T47D (cell line): ENCODE measurements at places on chromosomes 11 and 22.

DNA sequence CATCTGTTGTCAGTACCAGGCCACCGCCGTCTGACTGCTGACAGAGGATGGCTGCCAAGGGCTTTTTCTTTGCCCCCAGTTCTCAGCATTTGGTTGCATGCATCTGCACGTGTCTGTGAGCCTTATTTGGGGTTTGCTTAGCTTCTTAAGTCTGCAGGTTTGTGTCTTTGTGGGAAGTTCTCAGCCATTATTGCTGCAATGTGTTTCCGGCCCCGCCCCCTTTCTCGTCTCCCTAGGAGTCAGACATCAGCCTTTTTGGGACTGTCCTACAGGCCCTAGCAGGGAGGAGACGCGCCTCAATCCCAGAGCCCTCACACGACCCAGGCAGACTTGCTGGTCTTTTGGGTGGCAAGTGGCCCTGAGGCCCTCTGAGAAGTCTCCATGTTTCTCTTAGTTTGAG lies 8.0 kb downstream of the MOB2 start:
- no peak for DNase-seq

- peak; percentile 85 for DNase-seq
These were observed 614 bp upstream of the ASCL2 start for GRCh38 chr11:2271077-2271326.

GRCh38 chr22:50215297-50216054 lies 14.7 kb downstream of the SELENOO start:
- no peak for DNase-seq

DNA sequence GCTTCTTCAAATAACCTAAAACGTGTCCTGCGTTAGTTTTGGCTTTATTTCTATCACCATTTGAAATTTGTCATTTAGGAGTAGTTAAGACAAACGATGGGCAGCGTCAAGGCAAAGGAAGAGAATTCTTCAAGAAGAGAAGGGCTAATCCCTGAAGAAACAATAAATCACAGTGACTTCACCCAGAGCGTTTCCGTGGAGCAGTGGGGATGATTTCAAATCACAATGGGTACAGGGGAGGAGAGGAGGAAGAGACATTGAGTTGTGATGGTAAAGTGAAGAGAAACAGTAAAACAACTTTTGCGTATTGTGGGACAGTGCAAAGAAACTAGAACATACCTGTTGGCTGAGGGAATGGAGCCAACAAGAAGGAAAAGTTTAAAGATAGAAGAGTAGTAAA lies 9.7 kb downstream of the PDGFD start:
- no peak for DNase-seq

GRCh38 chr22:34414467-34415440 lies 494.5 kb upstream of the LARGE1 start:
- peak; percentile 22 for DNase-seq

DNA sequence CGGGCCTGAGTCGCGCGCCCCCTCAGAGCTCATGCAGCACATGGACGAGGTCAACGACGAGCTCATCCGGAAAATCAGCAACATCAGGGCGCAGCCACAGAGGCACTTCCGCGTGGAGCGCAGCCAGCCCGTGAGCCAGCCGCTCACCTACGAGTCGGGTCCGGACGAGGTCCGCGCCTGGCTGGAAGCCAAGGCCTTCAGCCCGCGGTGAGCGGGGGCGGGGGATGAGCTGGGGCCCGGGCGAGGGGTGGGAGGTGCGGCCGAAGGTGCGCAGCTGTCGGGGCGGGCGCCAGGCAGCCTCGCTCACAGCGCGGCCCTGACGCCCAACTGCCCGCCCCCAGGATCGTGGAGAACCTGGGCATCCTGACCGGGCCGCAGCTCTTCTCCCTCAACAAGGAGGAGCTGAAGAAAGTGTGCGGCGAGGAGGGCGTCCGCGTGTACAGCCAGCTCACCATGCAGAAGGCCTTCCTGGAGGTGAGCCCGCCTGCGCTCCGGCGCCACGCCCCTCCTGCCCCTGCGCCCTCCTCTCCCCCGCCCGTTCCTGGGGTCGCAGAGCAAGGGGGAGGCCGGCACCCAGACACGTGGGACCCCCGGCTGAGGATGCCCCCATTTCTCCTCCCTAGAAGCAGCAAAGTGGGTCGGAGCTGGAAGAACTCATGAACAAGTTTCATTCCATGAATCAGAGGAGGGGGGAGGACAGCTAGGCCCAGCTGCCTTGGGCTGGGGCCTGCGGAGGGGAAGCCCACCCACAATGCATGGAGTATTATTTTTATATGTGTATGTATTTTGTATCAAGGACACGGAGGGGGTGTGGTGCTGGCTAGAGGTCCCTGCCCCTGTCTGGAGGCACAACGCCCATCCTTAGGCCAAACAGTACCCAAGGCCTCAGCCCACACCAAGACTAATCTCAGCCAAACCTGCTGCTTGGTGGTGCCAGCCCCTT lies 20.5 kb downstream of the EPS8L2 start:
- DNase-seq = no peak

DNA sequence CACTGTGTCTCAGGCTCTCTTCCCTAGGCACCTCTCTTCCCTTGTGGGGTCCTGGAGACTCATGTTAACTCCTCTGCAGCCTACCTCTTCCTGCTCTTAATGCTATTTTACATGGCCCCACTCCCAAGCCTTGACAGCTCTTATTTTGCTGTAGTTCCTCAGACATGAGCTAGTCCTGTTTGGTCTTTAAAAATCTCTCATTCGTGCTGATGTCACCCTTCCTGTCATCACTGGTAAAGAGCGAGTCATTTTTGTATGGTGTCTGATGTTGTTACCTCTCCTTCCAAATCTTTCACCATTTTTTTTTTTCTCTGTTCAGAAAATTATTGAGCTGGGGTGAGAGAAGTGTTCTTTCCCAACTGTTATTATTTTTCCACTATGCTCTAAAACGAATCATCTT lies 84.8 kb upstream of the ZBED5 start:
- no peak for DNase-seq

DNA sequence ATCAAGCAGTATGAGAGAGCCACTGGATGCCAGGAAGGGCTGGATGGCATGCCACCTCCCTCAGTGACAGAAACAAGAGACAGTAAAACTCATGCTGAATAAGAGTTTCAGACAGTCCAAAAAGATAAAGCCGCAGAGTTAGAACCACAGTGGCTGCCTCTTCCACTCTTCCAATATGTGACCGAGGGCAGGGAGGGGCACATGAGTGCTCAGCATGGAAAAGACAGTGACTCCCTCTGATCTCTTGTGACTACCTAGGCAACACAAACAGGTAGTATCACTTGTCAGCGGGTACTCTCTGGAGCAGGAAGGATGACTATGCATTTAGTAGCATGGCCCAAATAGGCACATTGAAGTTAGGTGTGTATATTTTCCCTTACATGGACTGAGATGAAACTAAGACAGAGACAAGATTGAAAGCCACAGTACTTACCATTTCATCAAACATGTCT lies 295.4 kb downstream of the CADM1 start:
- no peak for DNase-seq

GRCh38 chr11:456533-456932 lies 6.5 kb downstream of the PTDSS2 start:
- no peak for DNase-seq

DNA sequence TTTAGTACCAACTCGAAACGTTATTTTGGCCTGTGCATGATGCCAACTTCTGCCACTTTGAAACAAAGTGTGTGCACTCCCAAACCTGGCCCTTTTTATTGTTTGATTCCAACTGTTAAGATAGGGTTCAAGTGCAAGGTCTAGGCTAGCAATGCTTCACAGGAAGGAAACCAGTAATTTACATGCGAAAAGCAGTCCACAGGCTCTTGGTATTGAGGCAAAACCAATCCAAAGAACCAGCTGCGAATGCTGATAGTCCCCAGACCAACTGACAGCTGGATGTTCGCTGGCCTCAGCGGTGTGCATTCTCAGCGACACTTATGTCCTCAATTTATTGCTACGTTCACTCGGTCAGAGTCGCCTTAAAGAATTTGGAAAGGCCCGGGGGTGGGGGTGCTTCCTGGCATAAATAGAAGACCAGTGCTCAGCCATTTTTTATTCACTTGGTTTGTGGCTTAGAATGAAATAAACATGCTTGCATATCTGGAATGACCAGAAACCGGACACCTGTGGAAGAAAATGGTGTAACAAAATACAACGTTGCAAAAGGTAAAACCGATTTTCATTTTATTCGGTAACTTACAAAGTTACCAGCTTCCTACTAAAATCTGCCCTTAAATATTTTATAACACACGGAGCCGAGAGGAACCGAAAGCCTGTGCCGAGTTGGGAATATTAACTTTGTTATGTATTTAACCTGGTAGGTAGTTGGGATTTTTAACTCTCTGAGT lies 1.6 kb downstream of the CPT1A start:
- DNase-seq = no peak

DNA sequence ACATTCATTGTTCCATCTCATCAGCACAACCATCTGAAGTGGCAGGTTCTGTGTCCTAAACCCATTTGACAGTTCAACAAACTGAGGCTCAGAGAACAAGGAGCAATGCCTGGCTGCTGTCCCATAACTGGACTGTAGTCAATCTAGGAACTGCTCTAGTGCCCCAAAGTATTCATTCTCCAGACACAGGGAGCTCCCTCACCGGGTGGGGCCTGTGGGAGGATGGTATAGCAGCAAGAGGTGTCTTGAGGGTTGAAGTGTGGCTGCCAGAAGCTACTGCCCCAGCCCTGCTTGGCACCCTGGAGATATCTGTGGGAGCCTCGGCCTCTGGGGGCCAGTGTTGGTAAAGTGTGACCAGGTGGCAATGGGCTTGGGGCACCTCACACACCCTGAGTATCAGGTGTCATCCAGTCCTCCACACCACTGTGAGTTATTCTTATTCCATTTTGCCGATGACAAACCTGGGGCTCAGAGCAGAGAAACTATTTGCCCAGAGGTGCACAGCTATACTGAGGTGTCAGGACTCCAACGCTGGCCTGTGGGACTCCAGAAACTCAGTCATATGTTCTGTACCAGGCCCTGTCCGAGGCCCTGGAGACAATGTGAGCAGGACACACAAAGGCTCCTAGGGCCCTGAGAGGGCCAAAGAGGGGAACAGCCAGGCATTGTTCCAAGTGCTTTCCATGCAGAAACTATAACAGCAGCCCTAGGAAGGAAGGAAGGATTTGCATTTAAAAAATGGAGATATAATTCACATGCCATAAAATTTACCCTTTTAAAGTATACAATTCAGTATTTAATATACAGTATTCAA lies 46.0 kb upstream of the KLHL35 start:
- no peak for DNase-seq

DNA sequence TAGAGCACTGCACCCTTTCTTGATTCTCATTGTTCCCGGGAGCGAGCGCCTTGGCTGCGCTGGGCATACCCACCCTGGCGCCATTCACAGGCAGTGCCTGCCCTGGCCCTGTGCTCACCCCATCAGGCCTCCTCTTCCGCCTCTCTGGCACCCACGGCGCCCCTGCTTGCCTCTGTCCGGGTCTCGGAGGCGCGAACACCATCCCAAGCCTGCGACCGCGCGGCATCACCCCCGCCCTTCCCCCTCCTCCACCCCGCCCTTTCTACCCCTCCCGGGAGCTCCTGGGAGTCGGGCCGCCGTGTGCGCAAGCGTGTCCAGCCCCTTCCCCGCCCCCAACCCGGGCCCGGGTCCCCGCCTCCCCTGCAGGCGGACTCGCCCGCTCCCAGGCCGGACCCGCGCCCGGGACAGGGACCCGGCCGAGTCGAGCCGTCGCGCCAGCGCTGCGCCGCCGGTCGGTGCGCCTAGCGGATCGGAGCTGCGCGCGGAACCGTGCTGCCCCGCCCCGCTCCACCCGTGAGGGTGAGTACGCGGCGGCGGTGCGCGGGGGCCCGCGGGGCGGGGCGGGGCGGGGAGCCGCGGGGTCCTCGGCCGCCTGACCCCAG lies at the start of gene ST3GAL4:
TSS of gene ST3GAL4 (plus strand) at position 363 of the 602 bp plus-strand sequence. CDS start 50,470 bp downstream, outside the sequence.
- DNase-seq = peak; percentile 88

DNA sequence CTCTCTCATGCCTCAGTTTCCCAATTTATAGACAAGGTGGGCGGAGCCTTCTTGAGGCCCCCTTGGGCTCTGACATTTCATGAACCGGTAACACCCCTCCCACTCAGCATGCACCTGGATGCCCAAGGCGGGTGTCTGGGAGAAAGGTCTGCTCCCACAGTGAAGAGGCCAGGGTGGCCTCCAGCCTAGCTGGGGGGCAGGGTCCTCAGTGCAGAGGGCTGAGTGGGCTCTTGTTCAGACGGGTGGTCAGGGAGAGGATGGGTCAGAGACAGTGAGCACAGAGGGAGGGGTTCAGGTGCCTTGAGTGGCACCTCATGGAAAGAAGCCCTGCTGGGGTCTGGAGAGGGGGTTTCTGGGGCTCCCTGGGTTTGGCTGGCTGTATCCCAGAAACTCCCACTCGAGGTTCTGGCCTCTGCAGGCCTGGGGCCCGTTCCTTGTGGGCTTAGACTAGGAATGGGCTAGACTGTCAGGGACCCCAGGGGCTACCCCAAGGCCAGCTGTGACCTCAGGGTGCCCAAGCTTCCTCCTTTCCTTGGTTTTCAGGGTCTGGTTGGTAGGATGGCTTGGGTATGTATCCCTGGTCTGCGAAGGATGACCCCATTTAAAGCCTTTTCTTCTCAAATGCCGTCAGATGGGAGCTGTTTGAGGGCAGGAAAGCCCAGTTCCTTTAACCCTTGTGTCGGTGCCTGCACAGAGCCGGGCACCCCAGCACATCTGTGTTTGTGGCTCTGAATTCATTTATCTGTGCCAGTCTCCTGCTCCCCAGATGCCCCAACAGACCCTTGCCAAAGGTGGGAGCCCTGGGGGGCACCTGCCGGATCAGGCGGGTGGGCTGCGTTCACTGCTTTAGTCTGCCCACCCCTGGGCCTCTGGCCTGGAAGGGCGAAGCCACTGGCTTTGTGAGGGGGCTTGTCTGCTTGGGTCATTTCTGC lies 1.2 kb downstream of the SYNGR1 start:
- no peak for DNase-seq

DNA sequence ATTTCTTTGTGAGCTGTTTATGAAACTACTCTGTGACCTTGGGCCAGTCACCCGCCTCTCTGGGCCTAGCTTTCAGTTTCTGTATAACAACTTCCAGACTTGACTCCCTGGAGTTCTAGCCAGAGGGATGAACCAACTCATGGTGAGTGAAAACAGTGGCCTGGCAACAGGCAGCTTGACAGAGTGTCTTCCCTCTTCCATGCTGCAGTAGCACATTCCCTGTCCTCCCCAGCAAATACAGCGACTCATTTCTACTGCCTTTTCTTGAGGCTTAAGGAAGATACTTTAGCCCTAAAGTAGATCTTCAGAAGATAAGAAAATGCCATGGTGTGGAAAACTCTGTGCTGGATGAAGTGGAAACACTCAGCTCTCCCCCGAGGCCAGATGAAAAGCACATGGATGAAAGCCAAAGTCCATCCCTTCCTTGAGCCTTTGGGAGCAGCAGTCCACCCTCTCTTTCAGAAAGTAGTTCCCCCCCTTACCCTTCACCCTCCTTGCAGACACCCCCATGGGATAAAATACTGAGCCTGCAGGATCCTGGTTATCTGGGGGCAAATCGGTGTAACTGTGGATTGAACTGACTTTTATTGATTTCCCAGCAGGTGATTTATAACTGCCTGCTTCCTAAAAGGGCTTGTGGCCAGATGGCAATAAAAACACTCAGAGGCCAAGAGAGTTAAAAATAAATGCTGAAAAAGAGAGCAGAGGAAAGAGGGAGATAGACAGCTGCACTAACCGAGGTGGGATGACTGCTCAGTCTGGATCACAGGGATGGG lies 24.1 kb downstream of the IRAG1 start:
- DNase-seq = no peak

GRCh38 chr11:125626288-125626950 lies 1.5 kb downstream of the CHEK1 start:
- DNase-seq = peak; percentile 46
